NCI-H82 (cell line): ENCODE measurements at places on chromosomes 1 and 21.

DNA sequence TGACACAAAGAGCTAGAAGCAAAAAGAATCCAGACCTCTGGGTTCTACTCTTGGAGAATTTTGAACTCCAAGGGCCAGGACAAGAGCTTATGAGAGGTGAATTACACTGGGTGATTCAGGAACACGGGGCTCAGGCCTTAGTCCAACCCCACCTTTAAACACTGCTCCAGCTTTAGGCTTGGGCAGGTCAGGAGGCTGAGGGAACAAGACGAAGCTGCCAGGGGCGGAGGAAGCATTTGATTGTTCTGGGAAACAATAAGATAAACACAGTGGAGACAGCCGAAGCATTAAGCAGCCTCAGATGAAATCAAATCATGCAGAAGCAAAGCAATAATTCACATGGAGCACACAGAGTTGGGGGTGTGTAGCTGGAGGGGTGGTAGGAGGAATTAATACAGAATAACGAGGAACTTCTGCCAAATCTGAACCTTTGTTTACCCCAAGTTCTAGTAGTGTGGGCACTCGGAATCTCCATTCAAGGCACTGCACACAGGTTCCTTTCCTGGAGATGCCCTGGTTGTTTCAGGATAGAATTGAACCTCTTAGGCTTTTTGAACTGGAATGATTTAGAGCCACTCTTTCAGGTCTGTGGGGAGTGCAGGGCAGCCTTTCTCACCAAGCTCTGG, 93.2 kb downstream of the PLXNA2 start:
- no peak for DNase-seq

DNA sequence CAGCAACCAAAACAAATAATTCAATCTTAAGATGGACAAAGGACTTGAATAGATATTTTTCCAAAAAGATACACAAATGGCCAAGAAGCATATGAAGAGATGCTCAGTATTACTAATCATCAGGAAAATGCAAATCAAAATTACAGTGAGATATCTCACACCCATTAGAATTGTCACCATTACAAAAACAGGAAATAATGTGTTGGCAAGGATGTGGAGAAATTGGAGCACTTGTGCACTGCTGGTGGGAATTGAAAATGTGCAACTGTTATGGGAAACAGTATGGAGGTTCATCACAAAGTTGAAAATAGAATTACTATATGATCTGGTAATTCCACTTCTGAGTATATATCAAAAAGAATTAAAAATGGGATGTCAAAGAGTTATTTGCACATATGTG, 83.2 kb downstream of the SH3GLB1 start:
- no peak for DNase-seq

- peak; percentile 51 for DNase-seq
Measured at GRCh38 chr1:109112056-109112651, 1.8 kb upstream of the ELAPOR1 start.

- peak; percentile 79 for DNase-seq
Measured at GRCh38 chr1:113073479-113073950, 517 bp downstream of the LRIG2 start.

DNA sequence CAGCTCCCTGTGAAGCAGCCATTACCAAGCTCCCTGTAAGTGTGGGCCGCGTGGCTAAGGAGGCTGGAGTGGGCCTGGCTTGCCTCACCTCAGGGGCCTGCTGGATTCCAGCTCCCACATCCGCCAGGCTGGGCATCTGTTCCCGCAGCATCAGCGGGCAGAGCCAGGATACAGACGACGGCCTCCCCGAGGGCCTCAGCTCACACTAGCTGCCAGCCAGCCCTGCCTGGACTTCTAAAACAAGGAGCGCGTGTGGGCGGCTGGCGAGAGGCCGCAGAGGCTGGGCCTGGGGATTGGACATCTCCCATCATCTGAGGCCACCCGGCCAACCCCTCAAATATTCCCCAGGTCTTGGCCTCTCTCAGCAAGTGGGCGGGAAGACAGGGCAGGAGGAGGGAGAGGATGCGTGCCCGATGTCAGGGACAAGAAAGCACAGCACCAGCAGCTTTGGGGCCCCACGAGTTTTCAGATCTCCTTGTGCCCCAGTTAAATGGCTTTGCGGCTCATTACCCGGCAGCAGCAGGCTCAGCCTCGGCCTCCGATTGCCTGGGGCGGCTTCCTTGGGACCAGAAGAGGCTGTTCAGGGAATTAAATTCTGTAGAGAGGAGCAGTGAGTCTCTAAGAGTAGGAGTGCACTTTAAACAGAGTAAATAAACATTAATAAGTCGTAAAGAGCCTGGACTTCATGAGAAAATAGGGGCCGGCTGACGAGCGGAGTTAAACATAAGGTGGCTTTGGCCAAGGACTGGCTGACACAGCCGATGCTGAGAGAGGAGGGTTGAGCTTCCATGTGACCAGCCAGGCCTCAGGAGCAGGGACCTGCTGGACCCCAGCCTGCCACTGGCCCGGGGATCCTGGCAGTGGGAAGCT, 208.9 kb upstream of the C1orf174 start:
- DNase-seq, result no peak

DNA sequence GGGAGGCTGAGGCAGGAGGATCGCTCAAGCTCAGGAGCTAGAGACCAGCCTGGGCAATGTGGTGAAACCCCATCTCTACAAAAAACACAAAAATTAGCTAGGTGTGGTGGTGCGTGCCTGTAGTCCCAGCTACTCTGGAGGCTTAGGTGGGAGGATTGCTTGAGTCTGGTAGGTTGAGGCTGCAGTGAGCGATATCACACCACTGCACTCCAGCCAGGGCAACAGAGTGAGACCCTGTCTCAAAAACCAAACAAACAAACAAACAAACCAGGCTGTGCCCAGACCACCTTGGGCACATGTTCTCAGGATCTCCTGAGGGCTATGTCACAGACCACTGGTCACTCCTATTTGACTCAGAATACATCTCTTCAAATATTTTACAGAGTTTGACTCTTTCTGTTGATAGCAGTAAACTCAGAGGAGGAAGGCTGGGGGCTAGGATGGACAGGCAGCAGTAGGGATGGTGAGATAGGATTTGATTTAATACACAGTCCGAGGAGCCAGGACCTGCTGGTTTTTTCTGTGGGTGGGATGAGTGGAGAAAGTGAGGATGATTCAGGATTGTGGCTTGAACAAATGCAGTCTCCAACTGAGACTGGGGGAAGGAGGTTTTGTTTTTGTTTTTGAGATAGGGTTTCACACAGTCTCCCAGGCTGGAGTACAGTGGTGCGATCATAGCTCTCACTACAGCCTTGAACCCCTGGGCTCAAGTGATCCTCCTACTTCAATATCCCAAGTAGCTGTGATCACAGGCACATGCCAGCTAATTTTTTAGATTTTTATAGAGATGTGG, 46.5 kb downstream of the OLFML3 start:
- no peak for DNase-seq

DNA sequence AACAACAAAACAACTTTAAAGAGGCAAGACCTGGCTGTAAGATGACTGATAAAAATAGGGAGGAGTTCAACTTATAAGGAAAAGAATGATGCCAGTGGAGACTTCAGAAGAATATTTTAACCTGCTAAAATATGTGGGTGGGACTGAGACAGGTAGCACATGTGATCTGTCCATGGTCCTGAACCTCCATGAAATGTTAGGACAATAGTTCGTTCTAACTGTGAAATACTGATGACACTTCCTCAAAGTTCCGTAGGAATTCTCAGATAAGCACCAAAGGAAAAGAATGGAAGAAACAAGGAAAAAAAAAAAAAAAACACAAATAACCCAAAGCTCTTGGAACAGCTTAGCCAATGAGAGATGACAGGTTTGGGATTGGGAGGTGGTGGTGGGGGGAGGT, 44.7 kb downstream of the CDC42BPA start:
- DNase-seq, result no peak

DNA sequence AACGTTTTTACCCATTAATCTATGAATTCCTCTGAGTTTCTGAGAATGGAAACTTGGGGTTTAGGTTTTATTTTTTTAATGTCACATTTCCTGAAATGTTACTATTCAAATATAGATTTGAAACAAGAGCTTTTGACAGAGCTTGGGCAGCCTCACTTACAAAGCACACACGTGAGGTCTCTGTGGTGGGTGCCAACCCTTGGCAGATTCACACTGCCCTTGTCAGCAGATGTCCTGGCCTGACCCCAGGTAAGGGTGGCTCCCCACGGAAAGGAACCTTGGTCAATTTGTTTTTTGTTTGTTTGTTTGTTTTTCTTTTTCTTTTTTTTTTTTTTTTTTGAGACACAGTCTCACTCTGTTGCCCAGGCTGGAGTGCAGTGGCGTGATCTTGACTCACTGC, 53.5 kb downstream of the FAAP20 start:
- no peak for DNase-seq

- no peak for DNase-seq
Measured at GRCh38 chr1:6745073-6745472, 40.2 kb upstream of the CAMTA1 start.

DNA sequence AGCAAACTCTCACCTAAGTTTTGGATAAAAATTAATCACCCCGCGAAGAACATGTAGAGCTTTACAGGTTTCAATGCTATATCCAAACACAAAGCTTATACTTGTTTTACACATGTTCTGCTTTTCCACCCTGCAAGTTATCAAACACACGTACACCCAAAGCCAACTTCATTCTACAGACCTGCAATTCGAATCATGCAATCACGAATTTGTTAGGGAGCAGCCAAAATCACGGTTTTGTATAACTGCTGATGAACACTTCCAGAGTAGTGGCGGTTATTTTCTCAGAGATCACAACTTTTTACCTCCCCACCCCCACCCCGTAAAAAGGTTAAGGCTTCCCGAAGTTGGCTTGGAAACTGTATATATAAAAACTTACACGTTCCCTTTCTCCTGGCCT, 1.4 kb downstream of the HMGN1 start:
- no peak for DNase-seq

GRCh38 chr1:210231846-210232510, 618 bp upstream of the SERTAD4 start:
- peak; percentile 67 for DNase-seq

DNA sequence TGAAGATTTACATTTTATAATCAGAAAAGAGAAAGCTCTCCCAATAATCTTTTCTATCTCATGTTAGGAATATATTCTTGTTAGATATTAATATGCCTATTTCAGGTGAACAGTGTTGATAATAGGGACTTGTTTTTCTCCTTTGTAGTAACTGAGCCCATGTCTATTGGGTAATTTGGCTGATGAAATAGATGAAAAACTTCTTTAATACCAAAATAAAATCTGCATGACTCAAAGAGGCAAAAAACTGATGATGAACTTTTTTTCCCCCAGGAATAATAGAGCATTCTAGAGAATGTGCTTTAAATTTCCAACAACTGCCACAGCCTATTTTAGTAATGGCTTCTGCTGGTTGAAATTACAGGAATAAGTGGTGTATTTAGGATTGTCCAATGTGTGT, 178.9 kb upstream of the GREM2 start:
- DNase-seq, result no peak

GRCh38 chr21:39686646-39687468, 58.1 kb upstream of the IGSF5 start:
- no peak for DNase-seq
